ENCODE measurements at places on chromosomes 5 and 9. TPM values are rescaled to one million over a fixed set of nuclear protein-coding genes. Genes with fewer than 3 reads are reported as not detected.
A peak's percentile ranks its signal among the peaks of the same experiment; 100 is the strongest.

DNA sequence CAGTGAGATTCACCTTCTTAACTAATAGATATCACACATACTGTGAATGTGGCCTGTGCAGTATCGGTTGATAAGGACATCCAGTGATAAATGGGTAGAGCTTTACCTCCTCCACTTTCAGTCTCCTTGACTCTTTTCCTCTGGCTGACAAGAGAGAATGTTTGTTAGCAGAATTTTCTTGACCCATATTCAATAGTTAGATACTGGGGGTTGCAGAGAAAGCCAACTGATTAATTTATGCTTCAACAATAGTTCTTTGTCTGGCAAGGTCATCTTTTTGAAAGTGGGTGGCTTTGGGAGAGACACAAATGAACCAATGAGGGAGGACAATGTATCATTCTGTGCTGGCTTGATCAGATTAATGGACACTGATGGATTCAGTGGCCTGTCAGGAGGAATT is 30.3 kb downstream of the TTC23L start:
- DNase-seq, result no peak

The MSX2 gene
- 2.2 TPM for total RNA-seq

- DNase-seq, result no peak
Observed at GRCh38 chr9:121780177-121781040, 129.0 kb downstream of the DAB2IP start.

The SLC23A1 gene
- not detected for total RNA-seq

DNA sequence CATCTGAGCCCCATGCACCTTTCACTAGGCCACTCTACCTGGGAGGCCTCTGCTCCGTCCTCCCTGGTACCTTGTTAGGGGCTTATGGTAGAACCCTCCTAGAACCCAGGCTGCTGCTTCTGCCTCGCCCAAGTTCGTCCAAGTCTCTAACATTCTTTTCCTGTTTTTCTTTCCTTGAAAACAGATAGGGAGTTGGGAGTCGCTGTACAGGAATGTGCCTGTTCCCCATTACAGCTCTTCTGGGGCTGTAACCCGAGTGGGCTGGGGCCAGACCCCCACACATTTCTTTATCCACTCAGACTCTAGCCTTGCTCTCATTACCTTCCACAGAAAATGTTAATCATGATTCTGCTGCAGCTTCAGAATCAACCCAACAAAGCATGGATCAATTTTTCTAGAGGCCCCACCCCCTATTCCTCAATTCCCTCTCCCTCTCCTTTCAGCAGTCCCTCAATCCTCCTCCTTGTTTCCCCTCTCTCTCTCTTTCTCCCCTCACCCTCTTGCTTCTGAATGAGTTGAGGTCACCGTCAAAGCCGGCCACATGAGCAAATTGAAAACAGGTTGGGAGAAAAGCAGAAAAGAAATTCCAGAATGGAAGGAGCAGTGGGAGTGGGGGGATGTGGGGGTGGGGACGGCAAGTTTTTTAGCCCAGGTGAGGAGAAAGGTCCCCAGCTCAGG is 193.8 kb upstream of the TRIM32 start:
- DNase-seq, result peak; percentile 43

GRCh38 chr9:34988218-34989002 is 1.1 kb upstream of the DNAJB5 start:
- DNase-seq, result no peak

DNA sequence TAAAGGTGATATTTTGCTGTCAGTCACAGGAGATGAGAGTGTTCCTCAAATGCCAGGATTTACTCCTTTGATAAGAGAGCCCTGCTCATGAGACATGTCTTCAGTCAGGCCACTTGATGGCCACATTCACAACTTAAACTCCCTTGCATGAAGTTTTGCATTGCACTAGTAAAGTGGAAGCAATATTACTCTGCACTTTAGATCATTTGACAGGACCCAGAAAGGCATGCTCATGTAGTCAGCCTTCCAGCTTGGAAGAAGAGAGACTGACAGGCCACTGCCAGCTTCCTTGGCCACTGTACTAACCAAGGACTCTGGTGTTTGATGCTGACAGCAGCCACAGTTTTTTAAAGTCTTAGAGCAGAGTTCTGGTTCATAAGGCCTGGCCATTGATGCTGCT is 42.6 kb downstream of the NPR3 start:
- DNase-seq, result peak; percentile 51

DNA sequence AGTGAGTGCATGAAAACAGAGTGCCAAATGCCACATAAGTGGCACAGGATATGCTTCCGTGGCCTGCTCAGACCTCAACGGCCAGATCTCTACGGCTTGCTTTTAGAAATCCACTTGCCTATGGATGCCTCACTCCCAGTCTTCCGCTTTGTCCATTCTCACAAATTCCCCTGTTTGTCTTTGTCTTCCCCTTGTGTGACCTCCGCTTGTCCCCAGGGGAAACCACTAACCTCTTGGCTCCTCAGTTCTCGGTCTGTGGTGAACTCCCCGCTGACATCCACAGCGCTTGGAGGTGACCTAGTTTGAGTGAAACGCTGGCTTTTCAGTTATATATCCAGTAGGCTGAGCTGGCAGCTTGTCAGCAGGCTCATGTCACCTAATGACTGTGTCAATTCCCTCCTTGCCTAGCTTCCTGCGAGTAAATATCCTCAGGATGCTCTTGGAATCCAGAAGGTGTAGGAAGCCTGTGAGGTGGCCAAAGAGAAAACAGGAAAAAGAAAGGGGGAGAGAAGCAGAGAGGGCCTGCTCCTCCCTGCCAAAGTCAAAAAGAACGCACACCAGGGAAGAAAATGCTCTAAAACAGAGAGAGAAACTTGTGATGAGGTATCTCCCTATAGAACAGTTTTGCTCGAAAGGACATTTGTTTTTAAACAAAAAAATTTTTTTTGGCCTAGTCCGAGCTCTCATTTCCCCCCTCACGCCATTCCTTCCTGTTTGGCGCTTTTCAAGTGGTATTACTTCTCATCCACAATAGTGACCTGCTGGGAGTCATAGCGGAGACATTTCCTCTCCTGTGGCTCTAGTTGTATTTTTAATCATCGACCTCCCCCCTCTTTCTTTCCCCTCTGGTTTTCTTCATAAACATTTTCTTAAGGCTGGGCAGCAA is 101.6 kb upstream of the SPRY4 start:
- DNase-seq, result peak; percentile 63

The C9 gene
- total RNA-seq, result not detected

DNA sequence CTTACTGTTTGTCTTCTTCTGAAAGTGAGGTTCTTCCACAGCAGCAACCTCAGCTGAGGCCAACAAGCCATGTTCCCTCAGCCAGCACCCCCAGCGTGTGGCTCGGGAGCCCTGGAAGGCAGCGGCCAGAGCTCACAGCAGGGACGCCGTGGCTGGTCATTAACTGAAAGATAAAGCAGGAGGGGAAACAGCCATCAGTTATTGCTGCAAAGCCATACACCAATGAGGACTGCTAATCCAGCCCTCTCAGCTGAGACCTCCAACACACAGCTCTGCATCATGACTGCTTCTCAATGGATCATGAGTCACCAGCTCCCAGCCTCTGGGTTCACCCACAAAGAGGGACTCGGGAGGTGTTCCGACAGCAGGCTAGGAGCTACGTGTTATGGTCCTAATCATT is 24.3 kb downstream of the ABCA1 start:
- DNase-seq, result peak; percentile 76

The GIN1 gene
- 2.9 TPM for total RNA-seq

GRCh38 chr5:145681686-145682085 is 153.5 kb downstream of the PRELID2 start:
- peak; percentile 73 for DNase-seq

GRCh38 chr9:7342736-7343135 is 456.8 kb downstream of the DMAC1 start:
- no peak for DNase-seq

The DRD1 gene
- 0.18 TPM for total RNA-seq

DNA sequence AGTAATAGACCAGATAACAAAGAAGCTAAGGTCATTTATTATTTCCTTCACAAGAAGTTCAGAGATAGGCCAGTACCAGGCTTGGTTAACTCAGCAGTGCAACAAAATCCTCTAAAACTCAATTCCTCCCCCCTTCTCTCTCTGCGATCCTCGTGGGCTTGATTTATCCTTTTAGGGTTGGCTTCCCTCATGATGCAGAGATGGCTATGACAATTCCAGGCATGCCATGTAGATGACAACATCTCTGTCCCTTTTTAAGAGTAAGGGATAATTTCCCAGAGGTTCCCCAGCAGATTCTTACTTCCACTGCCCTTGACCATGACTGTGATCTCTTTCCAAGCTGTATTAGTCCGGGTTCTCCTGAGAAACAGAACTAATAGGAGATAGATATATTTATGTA is 28.7 kb upstream of the DAP start:
- peak; percentile 12 for DNase-seq

- DNase-seq, result no peak
Observed at GRCh38 chr5:52579391-52579790, 208.3 kb upstream of the ITGA1 start.

DNA sequence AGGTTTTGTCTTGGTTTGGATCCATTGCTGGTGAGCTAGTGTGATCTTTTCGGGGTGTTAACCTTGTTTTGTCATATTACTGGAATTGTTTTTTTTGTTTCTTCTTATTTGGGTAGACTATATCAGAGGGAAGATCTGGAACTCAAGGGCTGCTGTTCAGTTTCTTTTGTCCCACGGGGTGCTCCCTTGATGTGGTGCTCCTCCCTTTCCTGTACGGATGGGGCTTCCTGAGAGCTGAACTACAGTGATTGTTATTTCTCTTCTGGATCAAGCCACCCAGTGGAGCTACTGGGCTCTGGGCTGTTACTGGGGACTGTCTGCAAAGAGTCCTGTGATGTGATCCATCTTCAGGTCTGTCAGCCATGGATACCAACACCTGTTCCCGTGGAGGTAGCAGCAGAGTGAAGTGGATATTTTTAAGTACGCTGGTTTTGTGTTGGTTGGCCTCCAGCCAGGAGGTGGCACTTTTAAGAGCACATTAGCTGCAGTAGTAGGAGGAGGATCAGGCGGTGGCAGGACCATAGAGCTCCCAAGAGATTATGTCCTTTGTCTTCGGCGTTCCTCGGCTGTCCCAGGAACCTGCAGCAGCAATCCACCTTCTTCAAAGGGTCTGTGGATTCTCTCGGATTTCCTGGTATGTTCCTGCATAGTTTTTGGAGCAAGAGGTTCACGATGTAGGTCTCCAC is 27.2 kb downstream of the SCAMP1 start:
- no peak for DNase-seq

The CNOT6 gene
- 10.8 TPM for total RNA-seq

DNA sequence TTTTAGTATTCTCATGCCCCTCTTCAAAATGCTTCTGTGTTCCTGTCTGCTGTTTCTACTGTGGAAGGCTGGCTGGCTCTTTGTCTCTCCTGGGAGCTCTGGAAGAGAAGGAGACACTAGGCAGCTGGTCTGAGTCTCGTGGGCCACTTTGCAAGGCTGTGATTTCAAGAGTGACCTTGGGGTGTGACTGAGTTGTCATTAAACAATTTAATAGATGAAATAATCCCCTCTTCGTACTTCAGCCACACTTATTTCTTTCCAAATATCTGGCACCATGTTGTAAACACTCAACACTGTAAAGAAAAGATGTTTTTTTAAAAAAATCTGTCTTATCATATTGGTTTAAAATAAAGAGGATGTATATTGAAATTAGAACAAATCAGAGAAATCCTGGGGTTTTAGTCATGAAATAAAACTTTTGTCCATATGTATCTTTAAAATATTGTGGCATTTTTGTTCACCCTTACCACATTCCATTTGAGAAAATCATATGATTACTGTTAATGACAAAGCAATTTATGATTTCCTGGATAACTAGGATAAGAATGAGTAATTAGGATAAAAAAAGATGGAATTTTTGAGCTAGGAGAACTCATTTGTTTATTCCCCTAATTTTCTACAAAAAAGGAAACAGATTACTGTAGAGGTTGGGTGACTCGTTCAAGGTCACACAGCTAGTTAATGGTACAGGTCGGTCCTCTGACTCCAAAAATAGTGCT is 200.8 kb downstream of the MAT2B start:
- peak; percentile 86 for DNase-seq

- no peak for DNase-seq
Observed at GRCh38 chr5:155125551-155126095, 112.1 kb downstream of the KIF4B start.
